ENCODE measurements at places on chromosomes 6 and 20.
A peak's percentile ranks its signal among the peaks of the same experiment; 100 is the strongest.

- DNase-seq, result no peak
Observed at GRCh38 chr6:92979281-92979680, 440.1 kb downstream of the EPHA7 start.

DNA sequence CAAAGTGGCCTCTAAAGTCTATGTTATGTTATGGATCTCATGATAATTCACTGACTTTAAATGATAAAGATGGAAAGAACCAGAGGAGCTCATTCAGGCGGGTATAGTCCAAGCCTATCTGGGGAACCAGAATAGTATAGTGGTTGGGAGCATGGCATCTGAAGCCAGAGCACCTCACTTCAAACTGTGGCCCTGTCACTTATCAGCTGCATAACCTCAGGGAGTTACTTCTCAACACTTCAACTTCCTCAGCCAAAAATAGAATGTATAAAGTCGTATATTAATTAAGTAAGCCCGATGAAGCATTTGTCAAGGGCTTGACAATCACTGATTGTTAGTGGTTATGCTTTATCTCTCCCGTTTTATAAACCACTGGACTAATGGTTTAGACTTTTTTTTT lies 112.7 kb downstream of the RTN4IP1 start:
- DNase-seq, result no peak

GRCh38 chr20:48581167-48581566 lies 246.6 kb downstream of the PREX1 start:
- DNase-seq, result no peak

GRCh38 chr20:31640259-31640658 lies 2.5 kb downstream of the COX4I2 start:
- DNase-seq, result no peak

DNA sequence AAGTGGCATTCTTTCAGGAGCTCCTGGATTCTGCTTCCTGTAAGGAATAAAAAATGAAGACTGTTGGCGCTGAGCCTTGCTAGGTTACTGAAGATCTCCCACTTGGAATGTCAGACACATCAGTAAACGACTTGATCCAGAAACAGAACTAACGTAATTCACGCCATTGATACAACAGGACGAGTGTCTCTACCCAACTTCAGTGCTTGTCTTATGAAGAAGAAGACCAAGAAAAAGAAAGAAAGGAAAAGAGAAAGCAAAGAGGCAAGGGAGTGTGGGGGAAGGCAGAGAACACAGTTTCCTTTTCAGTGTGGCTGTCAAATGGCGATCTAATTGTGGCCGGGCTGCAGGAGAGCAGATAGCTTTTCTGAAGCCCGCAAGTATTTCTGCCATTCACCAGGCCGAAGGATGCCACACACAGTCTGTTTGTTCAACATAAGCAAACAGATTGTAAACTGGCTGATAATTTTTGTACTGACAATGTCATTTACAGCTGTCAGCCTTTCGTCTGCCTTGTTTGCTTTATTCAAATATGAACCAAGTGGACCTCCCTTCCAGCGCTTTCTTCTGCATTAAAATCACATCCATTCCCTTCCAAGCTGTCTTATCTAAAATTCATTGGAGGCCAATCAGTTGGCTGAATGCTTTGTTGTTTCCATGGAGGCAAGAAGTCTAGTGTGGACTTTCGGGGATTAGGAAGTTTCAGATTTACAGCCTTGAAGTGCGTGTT lies 180.6 kb downstream of the FOXA2 start:
- peak; percentile 73 for DNase-seq

Measured in COR-L47 (cell line).